SK-MEL-5 (cell line): ENCODE measurements at places on chromosomes 4 and X.

DNA sequence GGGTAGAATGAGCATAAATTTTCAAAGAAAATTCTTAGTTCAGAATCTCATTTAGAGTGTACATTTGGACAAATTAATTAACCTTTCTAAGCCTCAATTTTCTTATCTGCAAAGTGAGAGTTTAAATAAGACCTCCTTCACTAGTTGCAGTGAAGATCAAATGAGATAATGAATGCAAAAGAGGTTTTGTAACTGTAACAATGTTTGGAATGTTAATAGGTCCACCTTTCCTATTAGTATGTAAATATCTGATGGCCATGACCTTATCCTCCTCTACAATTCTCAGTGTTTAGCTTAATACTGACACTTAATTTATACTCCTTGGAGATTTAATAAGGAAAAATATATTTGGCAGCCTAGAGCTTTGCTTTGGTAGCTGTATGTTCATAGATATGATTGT, 138.8 kb downstream of the GABRG1 start:
- no peak for DNase-seq

GRCh38 chr4:144174401-144175067, 34.0 kb upstream of the GYPA start:
- DNase-seq: peak; percentile 64

DNA sequence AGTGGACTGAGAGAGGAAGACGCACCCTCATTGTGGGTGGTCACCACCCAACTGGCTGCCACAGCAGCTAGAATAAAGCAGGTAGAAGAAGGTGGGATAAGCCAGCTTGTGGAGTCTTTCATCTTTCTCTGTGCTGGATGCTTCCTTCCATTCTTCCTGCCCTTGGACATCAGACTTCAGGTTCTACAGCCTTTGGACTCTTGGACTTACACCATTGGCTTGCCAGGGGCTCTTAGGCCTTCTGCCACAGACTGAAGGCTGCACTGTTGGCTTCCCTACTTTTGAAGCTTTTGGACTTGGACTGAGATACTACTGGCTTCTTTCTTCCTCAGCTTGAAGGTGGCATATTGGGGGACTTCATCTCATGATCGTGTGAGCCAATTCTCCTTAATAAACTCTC, 33.5 kb downstream of the ADH6 start:
- no peak for DNase-seq

DNA sequence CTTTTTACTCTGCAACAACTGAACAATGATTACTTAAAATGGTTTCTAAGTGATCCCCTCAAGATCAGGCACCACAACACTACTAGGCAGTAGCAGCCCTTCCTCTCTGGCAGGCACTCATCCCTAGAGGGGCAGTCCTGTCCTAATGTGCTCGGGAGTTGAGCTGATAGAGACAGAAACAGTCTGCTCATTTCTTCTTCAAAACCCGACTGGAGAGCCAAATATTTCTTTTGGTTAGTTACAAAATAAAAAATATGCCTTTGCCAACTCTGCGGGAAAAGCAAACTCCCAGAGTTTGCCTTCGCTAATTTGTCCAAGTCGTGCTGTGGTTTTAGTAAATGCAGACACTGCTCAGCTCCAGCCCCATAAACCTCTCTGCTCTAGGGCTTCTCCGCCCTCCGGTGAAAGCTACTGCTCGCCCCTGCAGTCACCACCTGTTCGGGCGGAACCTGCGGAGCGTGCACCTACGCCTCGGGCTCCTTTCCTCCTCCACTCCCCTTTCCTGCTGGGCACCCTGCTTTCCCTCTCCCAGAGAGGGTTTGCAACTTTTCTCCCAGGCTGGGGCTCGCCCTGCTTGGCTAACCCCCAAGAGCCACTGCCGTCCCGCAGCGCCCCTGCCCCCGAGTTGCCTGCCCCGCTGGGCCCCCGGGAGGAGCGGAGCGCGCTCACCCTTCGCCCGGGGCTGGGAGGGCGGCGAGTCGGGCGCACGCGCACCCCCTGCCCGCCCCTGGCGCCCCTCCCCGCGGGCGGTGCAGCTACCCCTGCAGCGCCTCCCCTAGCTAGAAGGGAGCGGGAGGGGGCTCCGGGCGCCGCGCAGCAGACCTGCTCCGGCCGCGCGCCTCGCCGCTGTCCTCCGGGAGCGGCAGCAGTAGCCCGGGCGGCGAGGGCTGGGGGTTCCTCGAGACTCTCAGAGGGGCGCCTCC, at the start of gene NPNT:
Gene NPNT, plus strand, starts transcription at position 812 of the 923 bp plus-strand sequence. CDS start 182 bp downstream, outside the sequence.
- DNase-seq: no peak

DNA sequence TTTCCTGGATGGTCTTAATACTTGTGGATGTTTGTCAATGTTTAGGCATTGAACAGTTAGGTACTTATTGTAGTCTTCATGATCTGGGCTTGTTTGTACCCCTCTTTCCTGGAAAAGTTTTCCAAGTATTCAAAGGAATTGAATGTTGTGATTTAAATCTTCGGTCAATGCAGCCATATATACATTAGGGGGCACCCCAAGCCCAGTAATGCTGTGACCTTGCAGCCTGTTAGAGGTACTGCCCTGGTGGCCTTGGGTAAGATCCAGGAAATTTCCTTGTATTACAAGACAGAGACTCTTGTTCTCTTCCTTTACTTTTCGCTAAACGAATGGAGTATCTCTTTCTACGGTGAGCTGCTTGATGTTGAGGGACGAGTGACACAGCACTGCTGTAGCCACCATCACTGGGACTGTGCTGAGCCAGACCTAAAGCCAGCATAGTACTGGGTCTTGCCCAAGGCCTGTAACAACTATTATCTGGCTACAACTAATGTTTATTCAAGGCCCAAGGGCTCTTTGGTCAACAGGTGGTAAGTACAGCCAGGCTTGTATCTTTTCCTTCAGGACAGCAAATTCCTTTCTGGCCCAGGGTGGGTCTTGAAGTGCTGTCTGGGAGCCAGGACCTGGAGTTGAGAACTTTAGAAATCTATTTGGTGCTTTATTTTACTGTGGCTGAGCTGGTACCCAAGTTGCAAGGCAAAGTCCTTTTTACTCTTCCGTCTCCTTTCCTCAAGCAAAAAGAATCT, 118.3 kb upstream of the ATOH1 start:
- peak; percentile 71 for DNase-seq

- peak; percentile 63 for DNase-seq
Measured at GRCh38 chrX:38754102-38754790, 47.0 kb upstream of the MID1IP1 start.

- DNase-seq: no peak
Measured at GRCh38 chr4:154490583-154491340, 837 bp downstream of the DCHS2 start.

DNA sequence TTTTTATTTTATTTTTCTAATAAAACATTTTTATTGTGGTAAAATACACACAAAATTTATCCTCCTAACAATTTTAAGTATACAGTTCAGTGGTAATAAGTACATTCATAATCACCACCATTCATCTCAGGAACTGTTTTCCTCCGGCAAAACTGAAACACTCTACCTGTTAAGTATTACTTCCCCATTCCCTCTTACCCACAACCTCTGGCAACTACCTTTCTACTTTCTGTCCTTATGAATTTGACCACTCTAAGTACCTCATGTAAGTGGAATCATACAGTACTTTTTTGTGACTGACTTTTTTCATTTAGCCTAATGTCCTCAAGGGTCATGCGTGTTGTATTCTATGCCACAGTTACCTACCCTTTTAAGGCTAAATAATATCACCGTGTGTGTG, 21.1 kb upstream of the HSFX4 start:
- no peak for DNase-seq

DNA sequence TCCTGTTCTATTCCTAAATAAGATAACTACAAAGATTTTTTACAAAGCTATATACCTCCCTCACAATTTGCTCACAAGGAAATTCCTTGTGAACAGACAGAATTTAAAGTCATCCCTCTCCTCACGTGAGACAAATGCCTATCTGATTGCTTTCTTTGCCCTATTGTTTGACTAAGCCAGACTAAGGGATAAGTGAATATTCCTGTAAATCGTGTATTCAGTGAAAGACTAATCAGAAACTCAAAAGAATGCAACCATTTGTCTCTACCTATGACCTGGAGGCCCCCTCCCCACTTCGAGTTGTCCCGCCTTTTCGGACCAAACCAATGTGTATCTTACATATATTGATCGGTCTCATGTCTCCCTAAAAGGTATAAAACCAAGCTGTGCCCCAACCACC, 15.3 kb upstream of the ZBTB33 start:
- DNase-seq: peak; percentile 8

DNA sequence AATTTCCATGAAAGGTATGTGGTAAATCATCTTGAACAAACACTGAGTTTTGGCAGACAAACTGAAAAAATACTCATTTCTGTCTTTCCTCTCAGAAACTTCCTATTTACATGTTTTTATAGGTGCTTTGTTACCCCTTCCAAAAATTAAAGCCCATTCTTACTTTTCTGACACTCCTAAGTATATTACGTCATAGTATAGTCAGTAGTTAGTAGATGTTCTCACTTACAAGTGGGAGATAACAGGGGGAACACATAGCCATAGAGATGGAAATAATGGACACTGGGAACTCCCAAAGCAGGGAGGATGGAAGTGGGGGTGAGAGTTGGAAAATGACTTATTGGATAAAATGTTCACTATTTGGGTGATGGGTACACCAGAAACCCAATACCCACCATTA, 28.8 kb downstream of the TXK start:
- no peak for DNase-seq

- DNase-seq: no peak
Measured at GRCh38 chrX:19865567-19866363, 21.6 kb downstream of the SH3KBP1 start.

GRCh38 chrX:109600237-109600651, 24.7 kb downstream of the KCNE5 start:
- DNase-seq: no peak

- DNase-seq: no peak
Measured at GRCh38 chrX:10660171-10660570, 39.8 kb upstream of the MID1 start.

DNA sequence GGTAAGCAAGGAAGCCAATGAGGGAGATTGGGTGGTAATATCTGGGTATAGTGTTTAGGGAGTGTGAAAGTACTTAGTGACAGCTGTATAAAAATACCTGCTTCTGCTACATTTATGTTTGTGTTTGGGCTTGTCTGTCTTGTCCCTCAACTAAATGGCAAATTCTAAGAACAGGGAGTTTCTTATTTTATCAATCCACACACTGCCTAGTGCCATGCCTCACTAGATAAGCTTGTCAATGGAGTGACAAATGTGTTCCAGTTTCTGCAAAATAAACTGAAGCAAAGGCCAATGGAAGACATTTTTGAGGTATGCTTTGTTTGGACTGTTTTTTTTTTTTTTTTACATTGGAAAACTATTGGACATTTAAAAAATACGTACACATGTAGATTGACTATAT, 418.0 kb downstream of the SH2D1A start:
- DNase-seq: no peak

- DNase-seq: no peak
Measured at GRCh38 chr4:37623125-37623524, 63.1 kb downstream of the RELL1 start.

DNA sequence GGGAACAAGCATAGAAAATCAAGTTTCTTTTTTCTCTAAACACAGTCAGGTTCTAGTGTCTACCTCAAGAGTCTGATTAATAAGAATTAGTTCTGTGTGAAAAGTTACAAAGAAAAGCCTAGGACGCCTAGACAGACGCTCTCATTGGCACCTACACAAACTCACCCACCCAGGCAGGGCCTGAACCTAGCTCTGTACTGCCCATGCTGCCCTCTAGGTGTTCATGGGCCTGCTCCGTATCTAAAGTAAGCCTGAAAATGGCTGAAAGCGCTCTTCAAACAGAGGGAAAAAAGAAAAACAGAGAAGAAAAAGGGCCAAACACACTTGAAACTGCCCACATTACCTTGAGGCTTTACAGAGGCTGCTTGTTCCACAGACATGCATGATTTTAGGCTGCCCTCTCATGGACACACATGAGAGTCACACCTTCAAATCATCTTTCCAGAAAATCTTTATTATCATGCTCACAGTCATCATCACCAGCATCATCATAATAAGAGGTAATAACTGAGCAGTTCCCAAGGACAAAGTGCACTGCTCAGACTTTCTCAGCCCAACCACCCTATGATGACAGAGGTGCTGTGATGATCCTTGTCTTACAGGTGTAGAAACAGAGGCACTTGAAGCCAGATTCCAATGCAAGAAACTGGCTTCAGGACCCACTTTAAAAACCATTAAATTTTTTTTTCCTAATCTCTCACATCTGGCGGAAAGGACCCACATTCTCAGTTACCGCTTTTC, 49.6 kb downstream of the MAP7D2 start:
- peak; percentile 61 for DNase-seq

- DNase-seq: no peak
Measured at GRCh38 chr4:88751258-88752075, 53.8 kb upstream of the NAP1L5 start.

GRCh38 chrX:129524250-129524850, 1.1 kb upstream of the SMARCA1 start:
- no peak for DNase-seq

- DNase-seq: no peak
Measured at GRCh38 chr4:12382567-12382966, 953.9 kb upstream of the HS3ST1 start.

DNA sequence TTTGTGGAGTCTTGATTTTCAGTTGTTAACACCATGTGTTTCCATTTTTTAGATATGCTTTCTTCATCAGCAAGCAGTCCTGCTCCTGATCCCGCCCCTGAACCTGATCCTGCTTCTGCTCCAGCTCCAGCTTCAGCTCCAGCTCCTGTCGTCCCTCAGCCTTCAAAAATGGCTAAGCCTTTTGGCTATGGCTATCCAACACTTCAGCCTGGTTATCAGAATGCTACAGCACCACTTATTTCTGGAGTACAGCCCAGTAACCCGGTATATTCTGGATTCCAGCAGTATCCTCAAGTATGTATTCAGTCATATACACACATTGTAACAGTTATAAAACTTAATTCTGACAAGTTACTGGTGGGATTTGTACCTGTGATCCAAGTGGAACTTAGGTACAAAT, 60.9 kb downstream of the SEC24B start:
- no peak for DNase-seq

DNA sequence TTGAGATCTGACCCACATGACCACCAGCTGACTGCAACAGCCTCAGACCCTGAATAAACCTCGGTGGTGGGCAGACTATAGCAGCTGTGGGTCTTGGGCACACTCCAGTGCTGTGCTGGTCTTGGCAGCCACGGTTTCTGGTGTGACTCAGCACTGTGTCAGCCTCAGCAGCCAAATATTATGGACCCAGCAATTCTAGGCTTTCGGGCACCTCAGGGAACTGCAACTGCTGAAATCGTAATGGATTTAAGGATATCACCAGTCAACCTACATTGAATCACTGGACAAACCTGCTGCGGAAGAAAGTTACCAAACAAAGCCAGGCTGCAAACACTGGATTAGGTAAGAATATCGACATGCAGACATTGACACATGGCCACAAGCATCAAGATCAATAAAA, 10.5 kb upstream of the UBE2NL start:
- no peak for DNase-seq

DNA sequence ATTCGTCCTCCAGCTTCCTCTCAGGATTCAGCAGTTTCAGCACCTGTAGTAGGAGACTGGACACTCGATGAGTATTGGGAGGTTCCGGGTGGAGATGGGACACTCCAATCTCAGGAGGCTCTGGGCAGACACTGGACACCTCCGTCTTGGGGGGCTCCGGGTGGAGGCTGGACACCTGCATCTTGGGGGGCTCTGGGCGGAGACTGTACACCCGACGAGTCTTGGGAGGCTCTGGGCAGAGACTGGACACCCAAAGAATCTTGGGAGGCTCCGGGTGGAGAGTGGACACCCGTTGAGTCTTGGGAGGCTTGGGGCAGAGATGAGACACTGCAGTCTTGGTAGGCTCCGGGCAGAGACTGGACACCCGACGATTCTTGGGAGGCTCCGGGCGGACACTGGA, 28.7 kb upstream of the LANCL3 start:
- DNase-seq: no peak

GRCh38 chr4:88077911-88078524, 70.6 kb downstream of the PKD2 start:
- no peak for DNase-seq

GRCh38 chr4:76765473-76766183, 132.3 kb downstream of the SOWAHB start:
- DNase-seq: no peak
